ENCODE measurements at places on chromosomes 16 and 17.
A peak's percentile ranks its signal among the peaks of the same experiment; 100 is the strongest.

- peak; percentile 81 for DNase-seq
Measured at GRCh38 chr16:35188288-35189155, 1729.1 kb downstream of the TP53TG3F start.

DNA sequence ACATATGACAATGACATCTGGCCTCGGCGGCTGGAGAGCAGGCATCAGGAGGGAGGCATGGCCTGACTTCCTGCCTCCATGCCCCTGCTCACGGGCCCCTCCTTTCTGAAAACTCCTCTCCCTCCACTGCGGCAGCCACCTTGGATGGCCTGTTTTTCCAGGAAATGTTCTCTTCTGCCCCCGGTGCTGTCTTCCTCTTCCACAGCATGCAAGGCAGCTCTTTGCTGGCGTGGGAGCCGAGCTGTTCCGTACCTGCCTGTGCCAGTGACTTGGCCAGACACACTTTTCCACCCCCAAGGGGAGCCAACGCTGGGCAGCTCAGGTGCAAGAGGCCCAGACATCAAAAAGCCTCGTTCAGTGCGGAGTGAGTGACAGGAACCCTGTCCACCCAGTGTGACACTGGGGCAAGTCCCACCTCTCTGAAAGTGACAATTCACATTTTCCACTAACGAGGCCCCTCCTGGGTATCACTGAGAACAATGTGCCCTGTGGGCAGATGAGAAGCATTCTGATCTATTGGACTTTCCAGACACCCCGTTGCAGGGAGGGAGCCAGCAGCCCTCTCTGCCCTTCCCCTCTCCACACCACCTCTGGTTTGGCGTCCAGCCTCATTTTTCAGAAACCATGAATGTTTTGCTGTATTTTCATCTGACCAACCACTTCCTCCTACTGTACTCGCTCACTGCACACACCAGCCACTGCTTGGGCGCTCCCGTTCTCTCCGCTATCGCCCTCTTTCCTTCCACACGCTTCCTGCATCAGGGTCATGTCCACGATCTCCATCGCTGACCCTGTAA lies 31.2 kb downstream of the NSMCE1 start:
- no peak for DNase-seq

DNA sequence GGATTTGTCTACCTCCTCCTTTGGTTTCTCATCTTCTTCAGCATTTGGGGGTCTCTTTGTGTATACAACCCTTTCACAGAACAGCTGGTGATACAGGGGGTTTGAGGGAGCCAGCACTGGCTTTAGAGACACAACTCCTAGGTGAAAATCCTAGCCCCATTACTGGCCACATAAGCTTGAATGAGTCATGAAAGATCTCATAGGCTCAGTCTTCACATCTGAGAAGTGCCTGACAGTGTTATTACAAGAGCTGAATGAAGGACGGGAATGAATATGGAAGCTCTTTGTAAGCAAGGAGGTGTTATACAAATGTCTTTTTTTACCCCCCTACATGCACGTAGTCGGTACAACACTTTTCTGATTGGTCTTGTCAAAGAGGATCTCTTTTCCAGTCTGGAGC lies 1.7 kb upstream of the B4GALNT2 start:
- DNase-seq, result no peak

- DNase-seq, result no peak
Measured at GRCh38 chr17:33712120-33712519, 419.0 kb upstream of the ASIC2 start.

DNA sequence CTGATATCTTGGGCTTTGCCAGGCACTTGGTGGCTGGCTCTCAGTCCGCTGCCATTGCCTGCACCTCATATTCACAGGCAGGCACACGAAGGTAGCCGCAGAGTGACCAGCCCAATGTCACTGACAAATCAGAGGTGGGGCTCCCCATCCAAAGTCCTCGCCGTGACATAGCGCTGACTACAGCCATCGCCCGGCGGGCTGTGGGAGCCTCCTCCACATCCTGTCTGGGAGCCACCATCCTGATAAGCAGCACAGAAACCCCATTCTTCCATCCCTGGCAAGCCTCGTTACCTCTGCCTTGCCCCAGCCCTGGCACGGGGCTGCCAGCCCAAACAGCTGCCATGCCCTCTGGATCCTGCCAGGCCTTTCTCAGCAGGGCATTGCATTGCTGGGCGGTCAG lies 437.8 kb downstream of the SLC39A11 start:
- no peak for DNase-seq

- DNase-seq, result no peak
Measured at GRCh38 chr16:76583466-76583865, 306.3 kb downstream of the CNTNAP4 start.

DNA sequence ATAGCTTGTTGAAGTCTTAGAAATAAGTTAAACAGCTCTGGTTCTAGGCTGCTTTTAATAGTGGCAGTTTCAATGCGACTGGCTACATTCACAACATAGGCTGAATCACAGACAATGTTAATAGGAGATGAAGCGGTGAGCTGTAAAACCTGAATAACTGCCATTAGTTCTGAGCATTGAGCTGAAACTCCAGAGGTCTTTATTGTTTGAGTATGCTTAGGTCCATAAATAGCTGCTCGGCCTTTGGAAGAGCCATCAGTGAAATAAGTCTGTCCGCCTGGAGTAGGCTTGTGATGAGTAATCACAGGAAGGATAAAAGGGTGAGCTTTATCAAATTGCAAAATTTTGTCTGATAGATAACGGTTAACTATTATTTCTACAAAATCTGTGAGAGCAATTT lies 9.4 kb upstream of the ZNF689 start:
- DNase-seq, result no peak

- no peak for DNase-seq
Measured at GRCh38 chr16:67116388-67117311, 6.9 kb downstream of the PHAF1 start.

- no peak for DNase-seq
Measured at GRCh38 chr17:41844971-41845370, 7.3 kb downstream of the KLHL10 start.

Measured in chondrocyte (in vitro differentiated cells).